ENCODE measurements at places on chromosomes 1 and 21.

DNA sequence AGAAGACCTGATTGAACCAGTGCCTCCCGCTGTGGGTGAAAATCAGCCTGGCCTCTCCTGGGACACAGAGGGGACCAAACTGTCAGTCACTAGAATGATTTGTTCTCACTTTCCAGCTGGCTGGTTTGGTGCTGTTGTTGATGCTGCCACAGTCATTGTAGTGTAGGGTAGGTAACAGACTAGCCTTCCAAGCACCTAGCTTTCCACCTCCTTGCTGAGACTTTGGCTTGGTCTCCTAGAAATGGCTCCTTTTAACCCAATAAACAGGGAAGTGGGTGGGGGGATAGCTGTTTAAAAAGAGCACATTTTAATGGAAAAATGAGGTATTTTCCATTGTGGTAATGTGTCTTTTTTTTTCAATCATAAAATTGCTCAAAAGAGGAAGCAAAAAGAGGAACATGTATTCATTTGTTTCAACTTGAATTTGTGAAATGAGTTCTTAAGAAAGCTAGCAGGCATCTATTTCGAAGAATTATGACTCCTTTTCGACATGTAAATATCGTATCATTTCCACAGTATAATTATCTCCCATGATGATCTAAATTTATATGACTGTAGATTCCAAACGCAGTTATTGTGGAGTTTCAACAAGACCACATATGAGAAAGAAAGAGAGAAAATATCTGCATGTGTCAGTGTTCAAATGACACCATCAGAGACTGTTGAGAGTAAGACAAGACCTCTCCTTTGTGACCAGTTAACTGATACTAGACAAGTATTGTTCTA lies 190.1 kb downstream of the HLX start:
- no peak for DNase-seq

DNA sequence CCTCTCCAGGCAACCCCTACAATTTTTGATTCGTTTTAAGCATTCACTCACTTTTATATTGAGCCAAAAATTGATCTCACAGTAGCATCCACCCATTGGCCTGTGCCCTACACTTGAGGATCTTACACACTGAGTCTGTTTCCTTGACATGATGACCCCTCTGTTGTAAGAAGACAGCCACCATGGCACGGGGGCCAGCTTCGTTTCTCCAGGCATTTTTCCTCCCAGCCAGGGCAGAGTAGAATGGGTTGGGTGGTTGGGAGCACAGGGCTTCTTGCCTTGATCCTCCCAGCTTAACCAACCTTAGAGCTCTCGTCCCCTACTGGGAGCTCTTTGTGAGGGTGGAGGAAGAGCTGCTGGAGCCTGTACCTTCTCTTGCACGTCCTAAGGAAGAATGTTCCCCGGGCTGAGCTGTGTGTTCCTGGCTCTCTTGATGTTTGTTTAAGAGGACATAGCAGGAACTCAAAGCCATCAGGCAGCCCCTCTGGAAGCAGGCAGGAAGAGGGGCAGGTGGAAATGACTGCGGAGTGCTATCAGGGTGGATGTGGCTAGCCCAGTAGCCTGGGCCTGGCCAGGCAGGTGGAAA lies 213.2 kb upstream of the TMEM51 start:
- DNase-seq, result no peak

- DNase-seq, result no peak
Measured at GRCh38 chr1:107135463-107135862, 5.4 kb upstream of the NTNG1 start.

- DNase-seq, result no peak
Measured at GRCh38 chr1:98453066-98453465, 208.5 kb upstream of the SNX7 start.

DNA sequence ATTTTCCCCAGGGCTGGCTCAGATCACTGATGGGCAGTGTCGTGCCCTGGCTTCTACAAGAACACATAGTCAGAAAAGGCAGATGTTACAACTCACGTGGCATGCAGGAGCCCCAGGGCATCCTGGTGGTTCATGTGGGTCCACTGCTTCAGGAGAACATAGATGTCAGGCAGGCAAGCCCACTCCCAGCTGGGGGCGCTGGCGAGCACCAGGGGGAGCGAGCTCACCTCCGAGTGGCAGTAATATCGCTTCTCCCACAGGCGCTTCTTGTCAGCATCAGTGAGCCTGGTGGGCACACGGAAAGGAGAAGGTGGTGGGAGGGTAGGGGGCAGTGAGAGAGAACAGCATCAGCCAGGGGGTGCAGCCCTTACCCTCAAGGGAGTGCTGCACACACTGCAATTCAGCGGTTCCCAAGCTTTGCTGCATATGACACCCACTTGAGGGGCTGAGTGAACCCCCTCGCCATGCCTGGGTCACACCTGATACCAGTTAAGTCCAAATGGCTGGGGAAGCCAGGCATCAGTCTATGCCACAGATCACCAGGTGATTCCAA lies 34.3 kb upstream of the PPP1R15B start:
- peak; percentile 27 for DNase-seq
